Glutamatergic neuron (in vitro differentiated cells): ENCODE measurements at places on chromosomes 5 and 9. TPM values are rescaled to one million over a fixed set of nuclear protein-coding genes. Genes with fewer than 3 reads are reported as not detected.

LECT2 gene
- not detected for total RNA-seq

CAPSL gene
- not detected for total RNA-seq

DND1 gene
- 5.4 TPM for total RNA-seq

TERT gene
- 2.9 TPM for total RNA-seq

TMC1 gene
- total RNA-seq: not detected

RALGPS1 gene
- total RNA-seq: 23.8 TPM

PCDHGA5 gene
- 4.6 TPM for total RNA-seq

- H3K4me1 ChIP-seq: no peaks in the 10 kb centered on the region
- no peaks in the 10 kb centered on the region for H3K36me3 ChIP-seq
- DNase-seq: no peak
- H3K27ac ChIP-seq: no peak overlapping the region
- H3K4me3 ChIP-seq: no peak overlapping the region
Measured at GRCh38 chr5:97914483-97914882, 731.4 kb upstream of the RIOK2 start.

- no peaks in the 10 kb centered on the region for H3K27me3 ChIP-seq
- no peaks in the 10 kb centered on the region for H3K36me3 ChIP-seq
- DNase-seq: no peak
- H3K27ac ChIP-seq: no peak overlapping the region
Measured at GRCh38 chr5:89759802-89760201, 649.8 kb downstream of the CETN3 start.

GRCh38 chr5:76787237-76787636 lies 31.6 kb upstream of the F2RL1 start:
- no peaks in the 10 kb centered on the region for H3K4me1 ChIP-seq
- H3K27ac ChIP-seq: no peak overlapping the region
- H3K27me3 ChIP-seq: peaks cover 4% of the 10 kb centered on the region
- no peak overlapping the region for H3K4me3 ChIP-seq
- DNase-seq: no peak
- peaks cover 4% of the 10 kb centered on the region for H3K36me3 ChIP-seq

GRCh38 chr5:110768138-110768860 lies 29.5 kb downstream of the SLC25A46 start:
- H3K27ac ChIP-seq: no peak overlapping the region
- no peak overlapping the region for H3K4me3 ChIP-seq
- no peaks in the 10 kb centered on the region for H3K27me3 ChIP-seq
- DNase-seq: no peak
- no peaks in the 10 kb centered on the region for H3K4me1 ChIP-seq

DNA sequence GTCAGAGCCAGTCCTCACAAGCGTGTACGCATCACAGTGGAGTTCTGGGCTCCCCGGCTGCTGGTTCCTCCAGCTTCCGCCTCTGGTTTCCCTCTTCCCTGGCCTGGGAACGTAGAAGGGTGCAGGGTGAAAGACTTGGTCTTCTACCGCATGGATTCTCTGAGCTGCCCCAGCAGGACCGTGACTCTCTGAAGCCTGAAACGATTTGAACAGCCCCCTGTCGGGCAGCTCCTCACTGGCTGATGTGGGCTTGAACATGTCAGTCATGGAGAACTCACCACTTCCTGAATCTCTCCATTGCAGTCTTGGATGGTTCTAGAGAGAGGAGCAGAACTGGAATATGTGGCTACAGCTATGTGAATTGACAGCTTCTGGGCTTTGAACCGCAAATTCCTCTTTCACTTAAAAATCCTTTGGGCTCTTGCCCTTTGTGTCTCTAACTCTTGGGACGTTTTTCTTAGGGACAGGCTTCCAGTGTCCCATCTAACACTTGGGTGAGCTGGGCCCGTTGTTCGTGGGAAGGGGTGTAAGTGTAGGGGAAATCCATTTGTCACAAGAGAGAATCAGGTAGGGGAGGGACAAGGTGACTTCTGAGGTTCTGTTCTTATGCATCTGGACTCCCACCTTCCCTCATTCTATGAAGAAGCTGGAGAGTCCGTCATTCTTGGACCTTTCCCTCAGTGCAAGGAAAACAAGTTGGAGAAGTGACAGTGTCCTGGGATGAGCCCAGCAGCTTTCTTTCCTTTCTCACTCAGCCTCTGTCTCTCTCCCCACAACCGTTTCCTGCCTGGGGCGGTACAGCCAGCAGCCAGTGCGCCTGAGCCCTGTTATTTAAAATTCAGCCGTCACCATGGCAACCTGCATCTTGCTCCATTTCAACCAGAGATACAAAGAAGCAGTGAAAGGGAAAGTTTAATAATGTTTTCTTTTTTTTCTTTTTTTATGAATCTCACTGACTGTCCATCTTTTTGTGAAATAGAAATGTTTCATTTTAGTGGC lies 84.7 kb downstream of the PTTG1 start:
- H3K36me3 ChIP-seq: no peaks in the 10 kb centered on the region
- peaks cover 3% of the 10 kb centered on the region for H3K27me3 ChIP-seq
- H3K4me3 ChIP-seq: no peak overlapping the region

DNA sequence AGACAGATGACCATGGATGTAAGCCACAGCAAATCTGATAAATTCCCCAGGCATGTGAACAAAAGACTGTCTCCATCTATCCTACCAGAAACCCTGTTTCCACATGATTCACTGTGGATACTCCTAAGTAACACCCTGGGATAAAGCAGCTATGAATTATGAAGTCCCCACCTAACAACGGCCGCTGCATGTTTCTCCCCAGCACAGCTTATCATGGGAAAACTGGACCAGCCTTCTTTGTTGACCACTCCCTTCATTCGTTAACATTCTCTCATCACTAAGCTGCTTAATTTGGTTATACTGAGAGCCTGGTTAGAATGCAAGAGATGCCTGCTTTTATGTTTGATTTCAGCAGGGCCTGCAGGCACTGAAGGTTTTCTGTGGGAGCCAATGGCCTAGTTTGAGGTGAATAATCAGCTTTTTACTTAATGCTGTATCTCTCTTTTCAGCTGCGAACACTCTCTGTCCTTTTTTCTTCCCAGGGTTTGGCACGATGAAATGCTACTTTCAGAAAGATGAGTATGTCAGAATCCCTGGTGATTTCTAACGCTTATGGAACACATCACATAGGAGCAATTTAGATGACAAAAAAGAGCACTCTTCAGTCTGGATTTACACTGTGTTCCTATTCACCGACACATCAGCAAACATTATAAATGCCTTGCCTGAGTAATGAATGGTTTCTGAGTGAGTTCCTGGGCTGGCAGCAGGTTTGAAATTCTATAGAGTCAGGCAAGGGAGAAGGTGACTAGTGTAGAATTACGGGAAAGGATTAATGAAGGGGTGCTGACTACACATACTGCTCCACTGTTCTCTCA lies 318.4 kb upstream of the ZNF608 start:
- peak overlapping the region; percentile 87 for H3K27ac ChIP-seq
- H3K36me3 ChIP-seq: peaks cover 3% of the 10 kb centered on the region
- H3K4me1 ChIP-seq: peaks cover 14% of the 10 kb centered on the region
- no peak for DNase-seq

GRCh38 chr5:159639590-159639989 lies 276.7 kb upstream of the ADRA1B start:
- H3K27ac ChIP-seq: no peak overlapping the region
- no peaks in the 10 kb centered on the region for H3K4me1 ChIP-seq
- no peak overlapping the region for H3K4me3 ChIP-seq
- DNase-seq: no peak
- no peaks in the 10 kb centered on the region for H3K36me3 ChIP-seq
- peaks cover 3% of the 10 kb centered on the region for H3K27me3 ChIP-seq

DNA sequence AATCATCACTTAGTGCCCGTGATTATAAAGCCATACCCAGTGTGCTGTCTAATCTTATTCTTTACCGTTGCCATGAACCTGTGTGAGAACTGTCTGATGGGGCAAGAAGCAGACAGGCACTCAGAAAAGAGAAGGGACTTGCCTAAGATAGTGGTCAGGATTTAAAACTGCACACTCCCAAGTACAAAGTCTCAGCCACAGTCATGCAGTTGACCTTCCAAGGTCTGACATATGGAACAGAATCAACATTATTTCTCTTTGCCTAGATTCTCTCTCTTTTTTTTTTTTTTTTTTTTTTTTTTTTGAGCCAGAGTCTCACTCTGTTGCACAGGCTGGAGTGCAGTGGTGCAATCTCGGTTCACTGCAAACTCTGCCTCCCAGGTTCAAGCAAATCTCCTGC lies 1.9 kb upstream of the PPP2CA start:
- no peak for DNase-seq
- H3K27ac ChIP-seq: peak overlapping the region; percentile 95
- H3K27me3 ChIP-seq: peaks cover 6% of the 10 kb centered on the region
- H3K4me1 ChIP-seq: peaks cover 20% of the 10 kb centered on the region
- no peaks in the 10 kb centered on the region for H3K36me3 ChIP-seq

- peaks cover 28% of the 10 kb centered on the region for H3K4me1 ChIP-seq
- H3K36me3 ChIP-seq: no peaks in the 10 kb centered on the region
- H3K4me3 ChIP-seq: no peak overlapping the region
- no peak for DNase-seq
- peaks cover 20% of the 10 kb centered on the region for H3K27me3 ChIP-seq
- H3K27ac ChIP-seq: peak overlapping the region; percentile 66
Measured at GRCh38 chr9:130337318-130337717, 71.8 kb downstream of the HMCN2 start.

GRCh38 chr5:37400501-37400900 lies 21.4 kb downstream of the WDR70 start:
- no peak for DNase-seq
- no peaks in the 10 kb centered on the region for H3K4me1 ChIP-seq
- no peaks in the 10 kb centered on the region for H3K36me3 ChIP-seq
- no peak overlapping the region for H3K4me3 ChIP-seq
- H3K27me3 ChIP-seq: no peaks in the 10 kb centered on the region

GRCh38 chr5:145965804-145966203 lies 29.4 kb downstream of the SH3RF2 start:
- no peaks in the 10 kb centered on the region for H3K36me3 ChIP-seq
- DNase-seq: no peak
- H3K27me3 ChIP-seq: no peaks in the 10 kb centered on the region
- H3K27ac ChIP-seq: no peak overlapping the region

DNA sequence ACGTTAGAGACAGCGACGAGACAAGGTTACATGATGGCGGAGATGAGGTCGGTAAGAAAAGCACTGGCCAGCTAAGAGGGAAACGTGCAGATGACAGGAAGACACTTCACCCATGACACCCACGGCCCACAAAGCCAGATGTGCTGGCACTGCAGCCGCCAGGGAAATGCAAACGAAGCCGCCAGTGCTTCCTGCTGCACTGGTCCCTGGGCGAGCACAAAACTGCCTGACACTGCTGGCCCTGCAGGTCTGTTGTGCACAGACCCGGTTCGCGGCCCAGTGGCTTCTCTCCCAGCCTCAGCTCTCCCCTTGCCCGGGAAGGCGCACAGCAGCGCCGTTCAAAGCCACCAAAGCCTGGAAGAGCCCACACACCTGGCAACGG lies 20.3 kb downstream of the QSOX2 start:
- no peak for DNase-seq
- H3K4me1 ChIP-seq: peaks cover 19% of the 10 kb centered on the region
- H3K4me3 ChIP-seq: no peak overlapping the region
- peaks cover 5% of the 10 kb centered on the region for H3K36me3 ChIP-seq

DNA sequence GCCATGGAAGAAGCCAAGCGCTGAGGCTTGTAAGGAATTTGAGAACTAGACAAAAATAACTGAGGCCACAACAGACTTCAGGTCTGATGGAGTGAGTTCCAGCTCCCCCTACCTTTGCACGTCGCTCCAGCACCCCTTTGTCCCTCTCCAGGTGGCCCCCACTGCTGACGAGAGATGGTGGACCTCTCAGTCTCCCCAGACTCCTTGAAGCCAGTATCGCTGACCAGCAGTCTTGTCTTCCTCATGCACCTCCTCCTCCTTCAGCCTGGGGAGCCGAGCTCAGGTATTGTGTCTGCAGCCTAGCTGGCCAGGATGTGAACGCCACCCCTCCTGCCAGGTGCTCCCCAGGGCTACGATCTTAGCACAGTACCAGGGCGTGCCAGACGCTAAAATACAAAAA lies 5.2 kb downstream of the BTNL9 start:
- no peak overlapping the region for H3K27ac ChIP-seq
- H3K36me3 ChIP-seq: no peaks in the 10 kb centered on the region
- peaks cover 11% of the 10 kb centered on the region for H3K4me1 ChIP-seq

DNA sequence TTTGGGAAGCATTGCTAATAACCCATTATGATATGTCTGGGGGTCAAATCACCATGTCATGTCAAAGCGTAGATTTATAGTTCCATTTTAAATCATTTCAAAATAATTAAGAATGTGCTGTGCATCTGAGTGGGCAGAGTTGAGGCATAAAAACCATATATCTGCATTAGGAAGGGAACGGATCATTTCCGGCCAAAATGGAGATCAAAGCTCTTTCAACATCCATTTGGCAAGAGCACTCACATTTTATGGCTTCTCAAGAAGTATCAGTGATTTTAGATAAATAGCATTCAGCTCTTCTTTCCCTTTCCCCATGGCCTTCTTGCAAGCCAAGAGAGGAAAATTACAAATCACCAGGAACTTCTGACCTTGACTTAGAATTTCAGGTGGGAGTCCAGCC lies 89.9 kb downstream of the HSPA4 start:
- peaks cover 5% of the 10 kb centered on the region for H3K27me3 ChIP-seq
- no peak overlapping the region for H3K4me3 ChIP-seq

DNA sequence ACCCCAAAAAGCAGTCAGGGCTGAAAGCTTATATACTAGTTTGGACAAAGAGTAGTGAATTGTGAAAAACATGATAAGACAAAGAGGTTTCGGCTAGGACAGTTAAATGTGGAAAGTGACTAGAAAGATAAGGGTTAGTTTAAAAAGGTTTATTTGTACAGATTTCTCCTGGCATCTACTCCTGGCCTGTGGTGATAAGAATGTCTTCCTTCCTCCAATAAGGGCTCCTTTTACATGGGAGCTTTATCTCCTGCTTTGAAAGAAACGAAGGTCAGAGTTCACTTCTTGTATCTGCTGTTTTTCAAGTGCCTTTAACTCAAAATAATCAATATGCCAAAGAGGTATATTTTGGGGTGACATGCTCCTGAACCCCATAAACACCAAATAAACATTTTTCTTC lies 776.1 kb upstream of the COX7C start:
- no peak overlapping the region for H3K4me3 ChIP-seq
- no peaks in the 10 kb centered on the region for H3K4me1 ChIP-seq
- no peak for DNase-seq
- H3K27me3 ChIP-seq: no peaks in the 10 kb centered on the region
- H3K27ac ChIP-seq: no peak overlapping the region

DNA sequence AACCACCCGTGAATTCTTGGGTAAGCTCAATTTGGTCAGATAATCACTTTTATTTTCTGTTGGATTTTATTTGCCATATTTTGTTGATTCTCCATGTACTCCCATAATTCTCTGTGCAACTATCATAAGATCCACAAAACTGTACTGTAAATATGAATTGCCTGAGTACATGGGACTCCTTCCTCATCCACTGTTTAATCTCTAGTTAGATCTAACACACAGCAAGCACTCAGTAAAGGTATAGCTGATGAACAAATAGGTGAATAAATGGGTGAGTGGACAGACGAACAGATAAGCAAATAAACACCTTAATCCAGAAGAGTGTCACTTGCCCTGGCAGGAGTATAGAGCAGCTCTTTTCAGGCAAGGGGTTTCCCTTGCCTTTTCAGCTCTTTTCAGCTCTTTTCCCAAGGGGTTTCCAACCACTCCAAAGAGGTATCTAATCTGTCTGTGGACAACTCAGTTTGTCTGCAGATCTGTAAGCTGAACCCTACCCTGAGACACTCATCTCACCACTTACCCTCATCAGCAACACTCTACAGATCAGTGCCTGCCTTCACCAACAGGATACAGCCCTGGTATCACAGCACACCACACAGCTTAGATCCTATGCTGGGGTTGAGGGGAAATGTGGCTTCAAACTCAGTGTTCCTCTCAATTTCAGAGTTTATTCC lies 51.2 kb downstream of the SIL1 start:
- H3K4me1 ChIP-seq: peaks cover 13% of the 10 kb centered on the region
- no peak for DNase-seq
- H3K27ac ChIP-seq: peak overlapping the region; percentile 36
- no peaks in the 10 kb centered on the region for H3K36me3 ChIP-seq
- no peak overlapping the region for H3K4me3 ChIP-seq
